ENCODE measurements at places on chromosomes 6 and 20.

- DNase-seq: peak; percentile 34
These were observed 20.5 kb downstream of the PERP start for GRCh38 chr6:138086573-138087196.

- DNase-seq: no peak
These were observed 54.2 kb downstream of the OPN5 start for GRCh38 chr6:47836046-47836445.

DNA sequence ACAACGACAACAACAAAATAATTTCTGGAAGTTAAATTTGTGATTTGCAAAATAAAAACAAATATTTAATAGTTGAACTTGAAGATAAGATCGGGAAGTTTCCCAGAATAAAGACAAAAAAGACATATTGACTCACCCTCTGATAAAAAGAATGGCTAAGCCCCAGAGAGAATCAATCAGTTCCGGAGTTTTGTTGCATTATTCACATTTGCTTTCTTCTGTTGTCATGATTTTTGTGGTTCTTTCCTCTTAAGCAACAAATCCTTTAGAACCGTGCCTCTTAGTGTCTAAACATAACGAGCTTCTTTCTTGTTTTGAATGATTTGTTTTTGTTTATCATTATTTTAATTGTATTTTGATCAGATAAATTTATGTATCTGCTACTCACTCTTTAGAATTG, 337.7 kb upstream of the PRND start:
- DNase-seq: no peak

GRCh38 chr6:144637541-144637940, 352.4 kb downstream of the UTRN start:
- DNase-seq: no peak

GRCh38 chr6:12311106-12311505, 20.9 kb downstream of the EDN1 start:
- no peak for DNase-seq

Data from NCI-H1092 treated with DMSO at 0.1 percent for 48 hours (cell line).